ENCODE measurements at places on chromosomes 12 and 14.
A peak's percentile ranks its signal among the peaks of the same experiment; 100 is the strongest.

DNA sequence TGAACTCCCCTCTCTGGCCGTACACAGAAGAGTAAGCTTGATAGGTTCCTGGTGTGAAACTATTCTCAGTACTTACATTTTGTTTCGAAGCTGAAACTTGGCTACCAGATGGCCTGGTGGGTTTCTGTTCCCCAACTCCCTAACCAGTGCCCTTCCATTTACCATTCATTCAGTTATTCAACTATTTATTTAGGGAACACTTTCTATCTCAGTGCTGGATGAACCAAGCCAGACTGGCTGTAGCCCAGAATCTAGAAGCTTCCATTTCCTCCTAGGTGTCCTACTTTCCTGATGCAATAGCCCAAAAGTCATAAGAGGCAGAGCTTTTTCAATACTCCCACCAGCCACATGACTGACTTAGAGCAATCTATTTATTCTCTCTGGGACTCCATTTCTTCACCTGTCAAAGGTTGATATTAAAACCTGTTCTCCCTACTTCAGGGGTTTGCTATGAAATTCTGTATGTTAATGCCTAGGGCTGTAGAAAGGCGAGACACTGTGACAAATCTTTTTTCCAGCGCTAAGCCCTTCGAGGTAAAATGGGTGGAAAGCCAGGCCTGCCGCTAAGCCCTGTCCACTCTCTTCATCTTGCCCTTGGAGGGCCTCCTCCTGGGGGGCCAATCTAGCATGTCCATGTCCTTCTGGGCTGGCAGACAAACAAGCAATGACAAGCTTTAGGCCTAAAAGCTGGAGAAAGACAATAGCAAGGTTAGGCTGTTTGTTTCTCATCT, 8.1 kb upstream of the IRF2BPL start:
- DNase-seq = no peak

DNA sequence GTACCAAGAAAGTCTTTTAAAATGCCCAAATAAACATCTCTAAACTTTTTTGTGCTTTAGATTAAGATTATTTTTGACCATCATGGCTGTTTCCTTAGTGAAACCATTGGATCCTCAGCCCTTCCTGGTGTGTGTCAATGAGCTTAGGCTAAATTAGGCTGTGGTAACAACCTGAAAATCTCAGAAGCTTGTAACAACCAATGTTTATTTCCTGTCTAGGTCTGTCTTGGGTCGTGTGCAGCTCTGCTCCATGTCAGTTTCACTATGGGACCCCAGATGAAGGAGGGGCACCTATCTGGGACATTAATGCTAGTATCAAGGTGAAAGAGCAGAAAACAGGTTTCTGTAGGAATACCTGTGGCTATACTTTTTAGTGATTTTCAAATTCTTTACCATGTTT, 49.9 kb downstream of the KCNMB4 start:
- no peak for DNase-seq

DNA sequence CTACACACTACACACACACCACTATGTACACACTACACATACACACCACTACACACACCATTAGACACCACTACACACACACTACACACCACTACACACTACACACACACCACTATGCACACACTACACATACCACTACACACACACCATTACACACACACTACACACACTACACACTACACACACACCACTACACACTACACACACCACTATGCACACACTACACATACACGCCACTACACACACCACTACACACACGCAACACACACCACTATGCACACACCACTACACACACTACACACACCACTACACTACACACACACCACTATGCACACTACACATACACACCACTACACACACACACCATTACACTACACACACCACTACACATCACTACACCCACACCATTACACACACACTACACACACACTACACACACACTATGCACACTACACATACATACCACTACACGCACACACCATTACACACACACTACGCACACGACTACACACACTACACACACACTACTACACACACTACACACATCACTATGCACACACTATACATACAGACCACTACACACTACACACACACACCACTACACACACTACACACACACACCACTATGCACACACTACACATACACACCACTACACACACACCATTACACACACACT, 13.6 kb downstream of the NOC4L start:
- DNase-seq = no peak

DNA sequence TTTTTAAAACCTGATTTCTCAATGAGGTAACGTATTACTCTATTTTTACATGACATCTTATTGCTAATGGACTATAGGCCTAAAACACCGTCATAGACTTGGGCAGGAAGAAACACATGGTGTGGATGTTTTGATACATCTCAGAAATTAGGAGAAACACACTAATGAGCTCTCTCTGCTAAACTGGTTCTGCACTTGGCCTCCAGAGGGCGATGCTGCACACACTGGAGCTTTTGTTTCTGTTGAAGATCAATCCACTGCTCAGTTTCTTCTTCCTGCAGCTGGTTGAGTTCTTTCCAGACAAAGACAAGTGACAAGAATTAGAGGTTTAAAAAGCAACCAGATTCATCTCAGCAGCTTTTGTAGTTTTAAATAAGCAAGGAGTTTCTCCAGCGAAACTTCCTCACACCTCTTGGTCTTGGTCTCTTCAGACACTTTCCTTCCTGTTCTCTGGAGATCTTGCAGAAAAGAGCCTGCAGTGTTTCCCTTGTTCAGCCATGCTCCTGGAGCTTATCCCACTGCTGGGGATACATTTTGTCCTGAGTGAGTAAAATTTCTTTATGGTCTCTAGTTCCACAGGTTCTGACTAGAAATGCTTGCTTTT, 178.5 kb upstream of the OR4E1 start:
- peak; percentile 71 for DNase-seq

- DNase-seq = no peak
These were observed 57.2 kb downstream of the ATF7IP start for GRCh38 chr12:14422516-14423230.

DNA sequence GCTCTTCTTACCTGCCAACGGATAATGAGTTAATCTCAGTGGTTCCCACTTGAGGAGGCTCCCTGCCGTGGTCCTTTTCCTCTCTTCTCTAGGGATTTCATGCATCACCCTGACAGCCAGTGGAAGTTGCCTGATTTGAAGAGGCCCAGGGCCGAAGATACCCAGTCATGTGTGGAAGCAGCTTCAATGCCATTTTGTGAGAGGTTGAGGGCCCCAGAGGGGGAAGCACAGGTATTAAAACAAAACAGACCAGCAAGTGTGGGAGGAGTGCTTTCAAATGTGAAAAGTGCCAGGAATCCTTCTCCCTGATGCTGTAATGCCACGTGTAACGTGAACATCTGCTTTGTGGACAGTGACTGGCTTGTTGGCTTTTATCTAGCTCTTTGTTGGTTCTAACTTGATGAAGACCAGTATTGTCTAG, 1.5 kb downstream of the TCP11L2 start:
- peak; percentile 4 for DNase-seq

- DNase-seq = no peak
These were observed 9.2 kb upstream of the CRIP2 start for GRCh38 chr14:105465209-105466031.

- no peak for DNase-seq
These were observed 117.2 kb downstream of the TMX1 start for GRCh38 chr14:51357250-51357649.

- DNase-seq = no peak
These were observed 1095.1 kb downstream of the BCL11B start for GRCh38 chr14:98176892-98177291.

DNA sequence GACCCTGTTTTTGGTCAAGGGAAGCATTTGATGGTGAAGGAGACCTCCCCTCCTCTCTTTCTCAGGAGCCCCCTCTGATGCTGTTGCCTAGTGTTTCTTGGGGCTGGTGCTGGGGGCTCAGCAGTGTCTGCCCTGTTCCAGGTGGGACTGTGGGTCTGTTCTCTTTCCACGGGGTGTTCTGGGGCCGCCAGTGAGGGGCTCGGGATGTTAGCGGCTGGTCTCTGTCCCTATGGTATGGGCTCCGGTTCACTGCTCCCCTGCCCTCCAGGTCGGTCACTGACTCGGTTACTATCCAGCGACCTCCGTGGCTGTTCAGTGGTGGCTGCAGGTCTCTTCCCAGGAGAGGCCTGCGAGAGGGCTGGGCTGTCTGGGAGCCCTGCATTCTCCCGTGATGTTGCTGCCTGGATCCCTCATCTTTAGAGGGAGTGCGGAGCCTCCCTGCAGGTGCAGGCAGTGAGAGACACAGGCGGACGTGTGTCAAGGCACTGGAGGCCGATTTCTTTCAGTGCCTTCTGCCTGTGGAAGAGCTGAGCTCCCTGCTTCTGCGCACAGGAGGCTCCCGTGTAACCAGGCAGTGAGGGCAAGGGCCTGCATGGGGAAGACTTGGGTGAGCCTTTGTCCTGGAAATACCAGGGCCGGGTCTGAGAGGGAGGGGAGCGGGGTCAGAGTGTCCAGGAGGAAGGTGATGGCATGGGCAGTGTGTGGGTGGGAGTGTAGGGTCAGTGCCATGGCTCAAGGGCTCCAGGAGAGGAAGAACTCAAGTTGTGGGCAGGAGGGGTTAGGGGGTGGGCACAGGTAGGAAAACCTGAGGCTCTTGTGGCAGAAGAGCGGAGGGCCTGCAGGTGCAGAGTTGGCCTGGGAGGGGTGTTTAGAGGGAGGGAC, 362.6 kb downstream of the TMEM121 start:
- DNase-seq = no peak

GRCh38 chr14:95056476-95056875, 100.9 kb downstream of the DICER1 start:
- DNase-seq = no peak

GRCh38 chr14:54703724-54704123, 136.8 kb downstream of the SAMD4A start:
- no peak for DNase-seq

DNA sequence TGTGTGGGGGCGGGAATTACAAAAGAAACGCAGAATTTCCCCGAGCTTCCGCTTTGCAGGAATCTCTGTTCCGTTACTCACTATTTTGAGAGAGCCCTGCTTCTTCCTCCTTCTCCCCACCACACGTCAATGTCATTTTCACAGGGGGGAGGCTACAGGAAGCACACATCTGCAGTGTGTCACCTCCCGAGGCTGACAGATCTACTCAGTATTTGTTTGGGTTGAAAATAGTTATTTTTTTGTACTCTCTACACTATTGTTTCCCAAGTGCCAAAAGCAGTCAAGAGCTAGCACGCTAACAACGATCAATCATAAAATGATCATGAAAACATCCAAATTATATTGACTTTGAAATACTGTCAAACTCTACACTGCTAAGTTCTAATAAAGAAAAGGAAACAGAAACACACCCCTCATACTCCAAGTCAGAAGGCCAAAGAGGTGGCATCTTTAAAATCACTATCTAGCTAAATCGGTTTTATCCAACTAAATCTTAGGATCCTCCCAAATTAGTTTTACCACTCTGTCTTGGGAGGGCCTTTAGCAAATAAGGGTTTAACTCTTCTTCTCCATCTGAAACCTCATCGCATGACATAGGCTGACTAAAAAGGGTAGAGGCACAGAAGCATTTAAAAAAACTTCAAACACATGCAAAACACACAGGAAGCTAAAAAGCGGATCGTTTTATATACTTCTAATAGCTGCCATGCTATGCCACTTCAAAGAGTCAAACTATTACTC, 51.8 kb downstream of the FOXN3 start:
- peak; percentile 62 for DNase-seq

GRCh38 chr12:111451232-111451631, 45.5 kb downstream of the SH2B3 start:
- DNase-seq = no peak

GRCh38 chr12:15684896-15685658, 104.1 kb downstream of the EPS8 start:
- no peak for DNase-seq

DNA sequence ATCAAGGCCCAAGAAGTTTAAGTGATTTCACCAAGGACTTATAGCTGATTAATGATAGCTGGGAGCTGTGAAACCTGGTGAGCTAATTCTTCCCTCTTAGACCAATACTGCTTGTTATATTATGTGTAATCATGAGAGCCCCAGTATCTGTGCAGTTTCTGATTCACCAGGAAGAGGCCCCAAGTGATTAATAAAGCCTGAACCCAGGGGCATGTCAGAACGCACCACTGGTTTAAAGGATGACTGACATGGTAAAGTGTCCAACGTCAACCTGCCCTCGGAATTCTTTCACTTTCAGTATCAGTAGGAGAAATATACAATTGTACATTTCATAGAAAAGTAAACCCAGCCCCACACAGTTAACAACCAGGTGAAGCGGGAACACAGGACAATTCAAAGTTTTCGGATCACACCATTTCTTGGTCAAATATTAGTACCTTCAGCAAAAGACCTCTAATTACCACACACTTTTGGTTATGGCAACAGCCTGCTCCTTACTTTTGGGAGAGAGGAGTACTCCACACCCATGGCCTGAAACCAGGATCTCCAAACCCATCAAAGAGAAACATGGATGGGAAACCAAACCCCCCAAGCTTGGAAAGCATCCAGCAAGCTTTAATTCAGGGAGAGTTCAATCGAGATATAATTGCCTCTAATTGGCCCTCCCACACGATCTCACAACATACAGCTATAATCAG, 28.5 kb downstream of the TMCC3 start:
- DNase-seq = peak; percentile 70

- peak; percentile 6 for DNase-seq
These were observed 42.8 kb downstream of the NKX2-1 start for GRCh38 chr14:36477266-36477665.

- no peak for DNase-seq
These were observed 1973.9 kb upstream of the FLRT2 start for GRCh38 chr14:83556065-83556464.

DNA sequence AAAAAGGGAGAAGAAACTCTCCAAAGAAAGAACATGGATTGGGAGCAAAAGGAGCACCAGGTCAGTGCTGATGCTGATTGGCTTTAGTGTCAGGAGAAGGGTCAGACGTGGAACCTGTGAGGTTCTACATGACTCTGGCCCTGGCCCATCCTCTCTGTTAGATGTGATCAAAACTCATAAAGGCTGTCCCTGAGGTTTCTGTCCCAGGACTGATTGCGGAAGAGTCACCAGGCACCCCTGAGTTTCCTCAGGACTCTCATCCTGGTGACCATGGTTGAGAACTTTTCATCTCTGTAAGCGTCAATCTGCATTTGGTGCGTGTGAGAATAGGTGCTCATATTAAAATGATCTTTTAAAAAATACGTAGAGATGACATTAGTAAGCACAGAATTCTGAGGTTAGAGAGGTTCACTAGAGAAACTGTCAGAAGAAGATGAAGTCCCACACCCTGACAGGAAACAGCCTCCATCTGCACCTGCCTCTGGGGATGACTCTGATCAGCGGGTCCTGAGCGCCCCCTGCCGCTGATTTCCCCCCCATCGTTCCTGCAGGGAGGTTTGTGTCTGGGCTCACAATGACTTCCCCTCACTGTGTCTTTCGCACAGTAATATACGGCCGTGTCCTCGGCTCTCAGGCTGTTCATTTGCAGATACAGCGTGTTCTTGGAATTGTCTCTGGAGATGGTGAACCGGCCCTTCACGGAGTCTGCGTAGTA, 741.8 kb downstream of the TMEM121 start:
- peak; percentile 90 for DNase-seq

GRCh38 chr14:36662543-36663403, 1.1 kb downstream of the PAX9 start:
- no peak for DNase-seq

GRCh38 chr14:72788972-72789728, 104.8 kb downstream of the DPF3 start:
- no peak for DNase-seq
